ENCODE measurements at places on chromosomes 6 and 20. TPM values are rescaled to one million over a fixed set of nuclear protein-coding genes. Genes with fewer than 3 reads are reported as not detected.

MEI4 gene
- not detected for total RNA-seq

BTN1A1 gene
- not detected for total RNA-seq

RUNX2 gene
- 4.3 TPM for total RNA-seq

PARD6B gene
- total RNA-seq = 0.95 TPM

EMILIN3 gene
- total RNA-seq = 3.6 TPM

LTA gene
- total RNA-seq = not detected

MLN gene
- not detected for total RNA-seq

SPDEF gene
- total RNA-seq = 0.71 TPM

DEFB124 gene
- not detected for total RNA-seq

DDAH2 gene
- total RNA-seq = 146 TPM

AGER gene
- total RNA-seq = 1.9 TPM

TGM3 gene
- not detected for total RNA-seq

COX4I2 gene
- total RNA-seq = not detected

MPIG6B gene
- total RNA-seq = not detected

ARMC12 gene
- 5.0 TPM for total RNA-seq

TRAPPC3L gene
- total RNA-seq = not detected

NECAB3 gene
- 47.4 TPM for total RNA-seq

TLDC2 gene
- total RNA-seq = not detected

SLC52A3 gene
- 0.16 TPM for total RNA-seq

Measured in sigmoid colon (tissue), 7 donors.